IMR-90 (cell line): ENCODE measurements at places on chromosomes 7 and 10. TPM values are rescaled to one million over a fixed set of nuclear protein-coding genes. Genes with fewer than 3 reads are reported as not detected.

TMEM176A gene
- total RNA-seq: not detected in 2 replicates

ANKRD30A gene
- total RNA-seq: not detected in 2 replicates

FAM25C gene
- not detected in 2 replicates for total RNA-seq

GRCh38 chr7:107147464-107148393, 21.1 kb upstream of the HBP1 start:
- no peaks in the 10 kb centered on the region for H3K36me3 ChIP-seq
- no peak overlapping the region for H3K4me3 ChIP-seq
- no peaks in the 10 kb centered on the region for H3K27me3 ChIP-seq
- DNase-seq: peak; percentile 47

DNA sequence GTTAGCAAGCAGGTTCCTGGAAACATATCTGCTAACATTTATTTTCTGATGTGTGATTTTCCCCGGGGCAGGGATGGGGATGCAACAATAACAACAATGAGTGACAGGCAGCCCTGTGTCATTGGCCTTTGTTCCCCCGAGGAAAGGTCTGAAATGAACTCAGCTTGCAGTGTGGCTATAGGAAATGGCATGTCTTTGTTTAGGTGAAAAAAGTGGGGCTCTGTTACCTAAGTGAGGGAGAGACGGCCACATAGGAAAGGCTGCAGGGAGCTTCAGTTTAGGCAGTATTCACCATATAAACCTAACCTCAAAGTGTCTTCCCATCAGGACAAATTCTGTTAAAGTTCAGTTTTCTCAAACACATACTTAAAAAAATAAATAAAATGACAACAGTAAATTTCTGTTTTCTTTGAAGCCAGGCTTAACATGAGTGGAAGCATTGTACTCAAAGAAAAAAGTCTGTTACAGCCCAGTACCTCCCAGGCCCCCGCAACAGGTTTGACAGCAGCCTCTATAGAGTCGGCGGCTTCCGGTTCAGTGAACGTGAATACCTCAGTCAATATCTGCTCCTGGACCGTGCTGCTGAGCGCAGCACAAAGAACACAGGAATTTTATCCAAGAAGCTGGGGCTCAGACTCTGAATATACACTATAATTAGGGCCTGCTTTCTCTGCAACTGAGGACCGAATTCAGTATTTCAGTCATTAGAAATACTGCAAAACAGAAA, 168.3 kb downstream of the GLI3 start:
- no peak for DNase-seq
- H3K4me1 ChIP-seq: peaks cover 4% of the 10 kb centered on the region
- no peaks in the 10 kb centered on the region for H3K27me3 ChIP-seq
- H3K27ac ChIP-seq: no peak overlapping the region

DNA sequence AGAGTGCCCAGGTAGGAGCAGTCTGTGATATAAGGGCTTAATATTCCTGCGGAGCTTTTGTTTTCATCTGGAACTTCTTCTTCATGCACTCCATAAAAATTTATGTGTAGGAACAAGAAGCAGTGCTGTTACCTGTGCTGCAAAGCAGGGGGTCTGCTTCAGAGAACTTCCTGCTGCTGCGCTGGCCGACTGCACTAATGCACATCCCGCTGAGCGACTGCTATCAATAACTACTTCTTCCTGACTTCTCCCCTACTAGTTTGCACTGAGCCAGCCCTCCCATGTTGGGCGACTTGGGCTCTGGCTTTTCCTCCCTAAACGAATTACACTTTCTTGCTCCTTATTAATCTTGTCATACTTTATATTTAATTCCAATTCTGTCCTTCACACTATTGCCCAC, 150.3 kb downstream of the NEBL start:
- H3K36me3 ChIP-seq: no peaks in the 10 kb centered on the region
- no peaks in the 10 kb centered on the region for H3K4me1 ChIP-seq
- DNase-seq: no peak
- H3K27me3 ChIP-seq: no peaks in the 10 kb centered on the region
- H3K4me3 ChIP-seq: no peak overlapping the region

GRCh38 chr10:104505521-104506042, 135.5 kb upstream of the SORCS3 start:
- H3K27me3 ChIP-seq: peaks cover 6% of the 10 kb centered on the region
- no peak overlapping the region for H3K4me3 ChIP-seq
- H3K4me1 ChIP-seq: no peaks in the 10 kb centered on the region
- DNase-seq: no peak
- no peaks in the 10 kb centered on the region for H3K36me3 ChIP-seq
